ENCODE measurements at places on chromosomes 1 and 21.

- DNase-seq: no peak
Measured at GRCh38 chr1:228544021-228544850, 57.1 kb downstream of the RNF187 start.

GRCh38 chr1:67686267-67687197 lies 1.5 kb downstream of the GADD45A start:
- peak; percentile 52 for DNase-seq

DNA sequence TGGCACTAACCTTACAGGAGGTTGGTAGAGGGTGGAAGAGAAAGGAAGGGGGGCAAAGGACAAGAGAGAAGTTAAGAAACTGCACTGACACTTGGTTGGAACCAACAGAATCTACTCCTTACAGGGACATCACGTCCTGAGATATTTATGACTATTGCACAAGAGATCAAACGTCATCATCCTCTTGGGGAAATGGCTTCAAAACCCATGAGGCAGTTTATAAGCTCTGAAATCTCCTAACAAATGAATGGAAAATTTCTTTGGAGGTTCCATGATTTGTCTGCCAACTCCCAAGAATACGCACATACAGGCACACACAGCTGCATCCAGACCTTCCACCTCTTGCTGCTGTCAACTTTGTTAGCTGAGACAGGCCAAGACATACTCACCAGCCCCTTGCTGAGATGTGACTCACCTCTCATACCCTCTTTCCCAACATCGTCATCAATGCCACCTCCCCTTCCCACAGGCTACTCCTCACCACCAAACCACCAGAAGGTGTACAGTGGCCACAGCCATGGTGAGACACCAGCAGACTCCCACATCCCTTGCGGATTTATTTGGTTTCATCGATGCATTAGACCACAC lies 135.5 kb downstream of the SETD4 start:
- DNase-seq: no peak

DNA sequence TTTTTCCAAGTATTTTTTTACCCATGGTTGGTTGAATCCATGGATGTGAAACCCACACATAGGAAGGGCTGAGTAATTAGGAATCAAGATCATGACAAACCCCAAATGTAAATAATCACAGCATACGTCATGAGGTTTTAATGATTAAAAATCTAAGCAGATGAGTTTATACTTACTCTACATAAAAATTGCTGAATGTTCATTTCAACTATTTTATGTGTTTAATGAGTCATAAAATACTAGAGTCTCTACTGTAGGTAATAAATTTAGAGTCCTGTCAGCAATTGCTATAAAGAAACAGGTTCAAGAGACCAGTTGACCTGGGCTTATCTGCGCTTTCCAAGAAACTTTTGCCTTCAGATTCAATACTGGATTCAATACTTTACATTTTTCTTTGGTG lies 18.2 kb downstream of the CTH start:
- DNase-seq: no peak

- peak; percentile 72 for DNase-seq
Measured at GRCh38 chr1:39657923-39658485, 13.9 kb downstream of the NT5C1A start.

GRCh38 chr1:116448785-116449385 lies 75.8 kb downstream of the ATP1A1 start:
- DNase-seq: no peak

GRCh38 chr1:227891223-227891954 lies 56.3 kb downstream of the WNT9A start:
- no peak for DNase-seq

DNA sequence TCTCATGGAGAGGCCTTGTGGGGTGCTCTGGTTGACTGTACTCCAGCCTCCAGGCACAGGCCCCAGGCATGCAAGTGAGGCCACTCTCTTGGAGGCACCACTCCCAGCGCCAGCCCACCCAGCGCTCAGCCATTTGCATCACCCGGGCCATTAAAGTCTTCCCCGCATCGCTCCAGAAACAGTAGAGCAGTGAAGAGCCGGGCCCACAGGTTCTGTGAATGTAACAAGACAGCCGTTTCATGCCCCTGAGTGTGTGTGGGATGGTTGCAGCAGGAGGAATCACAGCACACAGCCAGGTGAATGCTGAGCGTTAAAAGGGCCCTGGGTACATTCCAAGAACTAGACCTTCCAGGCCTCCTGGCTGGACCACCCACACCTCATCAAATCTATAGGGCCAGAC lies 19.0 kb upstream of the CD2 start:
- DNase-seq: no peak

DNA sequence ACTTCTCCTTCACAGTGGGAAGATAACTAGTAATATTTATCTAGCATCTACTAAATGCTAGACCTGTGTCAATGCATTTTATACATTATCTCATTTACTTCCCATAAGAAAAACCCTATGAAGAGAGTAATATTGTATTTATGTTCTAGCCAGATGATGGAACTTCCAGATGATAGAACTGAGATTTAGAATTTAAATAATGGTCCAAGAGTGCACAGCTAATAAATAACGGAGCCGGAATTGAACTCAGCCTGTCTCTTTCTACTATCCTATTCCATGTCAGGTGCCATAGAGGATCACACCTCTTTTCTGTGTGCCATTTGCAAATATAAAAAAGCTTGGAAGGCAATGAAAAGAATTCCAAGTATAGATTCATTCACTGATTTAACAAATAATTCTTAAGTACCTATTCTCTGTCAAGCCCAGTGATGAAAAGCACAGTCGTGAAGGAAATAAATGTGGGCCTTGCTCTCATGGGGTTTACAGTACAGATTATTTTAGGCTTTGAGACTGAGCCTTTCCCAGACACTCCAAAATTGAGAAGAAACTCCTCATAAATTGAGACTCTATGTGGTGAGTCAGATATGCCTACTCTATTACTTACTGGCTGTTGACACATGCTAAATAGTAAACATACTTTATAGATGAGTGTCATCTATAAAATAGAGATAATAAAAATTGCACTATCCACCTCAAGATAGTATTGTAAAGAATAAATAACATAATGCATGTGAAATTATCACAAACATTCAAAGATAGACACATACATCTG lies 378.0 kb upstream of the PRMT6 start:
- DNase-seq: no peak

- no peak for DNase-seq
Measured at GRCh38 chr1:232529747-232530146, 100.2 kb downstream of the SIPA1L2 start.
